ENCODE measurements at places on chromosomes 2 and 18.

- no peak for DNase-seq
Observed at GRCh38 chr2:71063216-71063615, 5.2 kb upstream of the NAGK start.

DNA sequence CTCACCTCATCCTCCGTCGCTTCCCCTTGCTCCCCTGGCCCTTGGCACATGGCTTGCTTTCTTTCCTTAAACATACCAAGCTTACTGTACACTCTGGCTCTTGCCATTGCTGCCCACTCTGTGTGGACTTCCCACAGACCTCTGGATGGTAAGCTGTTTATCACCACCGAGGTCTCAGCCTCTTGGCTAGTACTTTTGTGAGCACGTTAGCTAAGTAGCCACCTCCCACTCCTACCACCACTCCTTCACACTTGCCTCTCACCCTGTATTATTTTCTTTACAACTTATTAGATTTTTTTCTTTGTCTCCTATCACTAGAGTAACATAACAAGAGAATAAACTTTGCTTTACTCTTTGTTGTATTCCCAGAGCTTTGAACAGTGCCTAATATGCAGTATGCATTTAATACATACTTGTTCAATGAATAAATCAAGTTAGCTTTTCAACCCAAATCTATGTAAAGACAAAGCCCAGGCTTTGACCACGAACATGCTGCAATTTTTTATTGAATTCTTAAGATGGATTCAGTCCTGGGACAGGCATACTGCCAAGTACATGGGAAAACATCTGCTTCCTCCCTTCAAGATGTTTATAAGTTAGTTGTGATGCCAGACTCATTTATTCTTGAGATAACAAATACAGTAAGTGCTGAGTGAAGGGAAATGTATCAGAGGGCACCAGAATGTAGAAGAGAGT is 25.0 kb upstream of the MSGN1 start:
- DNase-seq = no peak

- DNase-seq = no peak
Observed at GRCh38 chr2:203886661-203887151, 19.1 kb downstream of the CTLA4 start.

GRCh38 chr2:128638341-128639119 is 319.9 kb upstream of the HS6ST1 start:
- DNase-seq = no peak

DNA sequence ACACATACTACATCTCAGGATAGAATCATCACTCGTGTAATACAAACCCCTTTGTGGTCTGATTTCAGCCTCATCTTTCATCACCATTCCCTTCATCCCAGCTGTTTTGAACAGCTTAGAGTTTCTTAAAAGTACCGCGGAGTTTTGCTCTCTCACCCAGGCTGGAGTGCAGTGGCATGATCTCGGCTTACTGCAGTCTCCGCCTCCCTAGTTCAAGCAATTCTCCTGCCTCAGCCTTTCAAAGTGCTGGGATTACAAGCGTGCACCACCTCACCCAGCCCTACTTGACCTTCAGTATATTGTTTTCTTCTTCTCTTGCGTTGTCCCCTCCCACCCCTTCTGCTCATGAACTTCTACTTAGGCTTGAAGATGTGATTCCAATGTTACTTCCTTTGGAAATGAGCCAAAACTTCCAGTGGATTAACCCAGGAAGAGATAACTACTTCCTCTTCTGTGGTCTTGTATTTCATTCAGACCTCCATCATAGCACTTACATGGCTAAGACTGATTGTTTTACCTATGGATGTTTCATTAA is 15.8 kb downstream of the ERLEC1 start:
- no peak for DNase-seq

DNA sequence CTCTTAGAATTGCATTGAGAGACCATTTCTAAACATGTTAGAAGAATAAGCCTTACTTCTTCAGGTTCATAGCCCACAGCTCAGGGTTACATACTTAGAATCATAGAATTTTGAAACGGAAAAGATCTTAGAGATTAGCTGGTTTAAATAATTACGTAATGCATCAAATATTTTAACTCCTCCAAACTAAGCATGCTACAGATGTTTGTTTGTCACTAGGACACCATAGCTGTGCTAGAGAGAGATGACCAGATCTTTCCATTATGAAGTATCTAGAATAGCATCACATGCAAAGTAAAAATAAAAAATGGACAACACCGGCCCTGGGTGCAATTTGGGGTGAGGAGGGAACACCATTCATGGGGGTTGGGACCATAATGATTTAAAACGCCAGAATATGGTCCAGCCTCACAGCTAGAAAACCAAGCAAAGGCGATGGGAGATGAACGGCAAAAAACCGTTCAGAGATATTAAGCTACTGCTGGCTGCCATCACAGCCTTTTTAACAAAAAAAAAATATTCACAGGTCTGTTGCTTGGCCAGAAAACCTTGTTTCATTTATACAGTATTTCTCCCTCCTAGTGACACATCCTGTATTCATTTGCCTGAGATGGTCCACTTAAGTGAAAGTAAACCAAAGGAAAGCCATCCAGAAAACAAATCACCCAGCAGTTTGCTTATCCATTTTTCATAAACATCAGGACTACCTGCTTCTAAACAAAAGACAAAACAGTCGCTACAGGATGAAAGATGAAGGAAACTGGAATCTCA is 94.2 kb downstream of the EPHA4 start:
- DNase-seq = no peak

DNA sequence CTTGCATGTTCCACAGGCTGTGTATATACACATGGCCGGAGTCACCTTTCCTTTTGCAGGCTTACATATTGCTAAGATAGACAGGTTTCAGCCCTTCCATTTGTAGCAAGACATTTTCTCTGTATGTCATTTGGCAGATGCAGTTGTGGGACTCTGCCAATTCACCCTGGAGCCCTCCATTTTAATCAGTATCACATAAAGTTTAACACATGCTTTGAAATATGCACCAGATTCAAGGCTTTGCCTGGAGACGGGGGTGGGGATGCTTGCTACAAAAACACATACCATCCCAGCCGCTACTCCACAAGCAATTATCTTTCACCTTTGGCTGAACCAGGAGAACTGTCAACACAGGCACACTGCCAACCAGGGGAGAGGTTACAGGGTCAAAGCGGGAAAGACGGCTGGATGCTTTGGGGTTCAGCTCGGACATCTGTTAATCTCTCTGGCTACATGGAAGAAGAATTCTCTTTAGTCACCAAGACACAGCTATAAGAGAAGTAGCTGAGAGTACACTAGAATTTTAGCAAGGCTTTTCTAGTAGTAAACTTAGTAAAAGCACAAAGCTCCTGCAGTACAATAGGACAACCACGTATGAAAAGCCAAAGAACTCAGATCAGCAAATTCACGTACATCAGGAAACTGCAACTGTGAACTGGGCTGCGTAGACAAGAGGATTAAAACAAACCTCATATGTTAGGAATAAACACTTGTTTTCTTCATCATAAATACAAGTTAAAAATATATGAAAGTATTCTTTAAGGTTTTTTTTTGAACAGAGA is 130.9 kb downstream of the EXOC6B start:
- no peak for DNase-seq

GRCh38 chr2:69242651-69243051 is 144.4 kb downstream of the GFPT1 start:
- DNase-seq = no peak

- DNase-seq = no peak
Observed at GRCh38 chr2:51028829-51029228, 3.1 kb downstream of the NRXN1 start.

DNA sequence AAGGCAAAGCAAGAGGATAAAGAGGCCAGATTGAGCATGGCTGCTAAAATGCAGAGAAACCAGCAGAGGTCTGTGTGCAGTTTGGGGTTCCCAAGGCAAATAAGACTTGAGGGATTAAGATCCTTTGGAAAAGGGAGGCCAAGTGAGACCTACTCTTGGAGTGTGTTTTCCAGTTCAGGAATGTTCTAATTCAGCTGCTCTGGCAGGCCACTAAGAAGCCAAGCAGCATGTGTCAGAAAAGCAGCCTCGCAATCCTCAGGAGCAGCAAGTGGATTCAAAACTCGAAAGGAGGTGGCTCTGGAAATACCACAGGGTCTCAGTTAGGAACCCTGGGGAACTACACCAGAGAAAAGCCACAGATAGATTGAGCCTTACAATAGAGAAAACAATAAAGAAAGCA is 569.2 kb downstream of the METTL4 start:
- DNase-seq = no peak
